ENCODE measurements at places on chromosomes 11 and 22. TPM values are rescaled to one million over a fixed set of nuclear protein-coding genes. Genes with fewer than 3 reads are reported as not detected.

MRGPRX4 gene
- total RNA-seq = not detected

OR4C15 gene
- not detected for total RNA-seq

TMEM191C gene
- 1.4 TPM for total RNA-seq

SMTNL1 gene
- not detected for total RNA-seq

JAM3 gene
- total RNA-seq = 5.1 TPM

MIEF1 gene
- total RNA-seq = 32.4 TPM

NELL1 gene
- total RNA-seq = not detected

GRCh38 chr22:17878186-17878694 is 104.0 kb upstream of the BID start:
- no peak for DNase-seq

DNA sequence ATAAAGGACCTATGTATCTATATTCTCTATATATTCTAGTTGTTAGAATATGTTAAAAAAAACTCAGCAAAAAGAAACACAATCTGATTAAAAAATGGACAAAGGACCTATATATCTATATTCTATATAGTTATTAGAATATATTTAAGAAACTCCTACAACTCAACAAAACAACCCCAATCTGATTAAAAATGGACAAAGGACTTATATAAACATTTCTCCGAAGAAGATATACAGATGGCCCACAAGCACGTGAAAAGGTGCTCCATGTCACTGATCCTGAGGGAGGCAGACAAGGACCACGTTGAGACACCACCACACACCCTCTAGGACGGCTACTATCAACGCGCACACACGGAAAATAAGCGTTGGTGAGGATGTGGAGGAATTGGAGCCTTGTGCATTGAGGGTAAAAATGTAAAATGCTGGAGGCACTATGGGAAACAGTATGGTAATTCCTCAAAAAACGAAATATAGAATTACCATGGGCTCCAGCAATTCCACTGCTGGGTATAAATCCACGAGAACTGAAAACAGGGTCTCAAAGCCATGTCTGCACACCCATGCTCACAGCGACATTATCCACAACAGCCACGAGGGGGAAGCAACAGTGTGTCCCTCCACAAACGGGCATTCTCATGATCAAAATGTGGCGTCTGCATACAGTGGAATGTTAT is 22.7 kb downstream of the YPEL1 start:
- DNase-seq = peak; percentile 60

DNA sequence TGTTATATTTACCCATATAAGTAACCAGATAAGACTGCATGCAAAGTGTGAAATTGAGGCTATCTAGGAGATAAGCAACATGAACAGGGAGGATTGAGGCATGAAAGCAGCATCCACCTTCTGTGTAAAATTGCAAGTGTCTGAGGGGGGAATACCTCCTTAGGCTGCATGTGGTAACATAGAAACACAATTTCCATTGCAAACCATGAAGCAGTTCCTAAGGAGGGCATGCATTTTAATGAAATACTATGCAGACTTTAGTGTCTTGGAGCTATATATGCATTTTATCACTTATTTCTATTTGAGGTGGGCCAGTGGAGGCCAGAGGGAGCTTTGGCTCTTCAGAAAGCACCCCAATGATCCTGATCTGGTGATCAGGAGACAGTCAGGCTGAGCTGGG is 160.2 kb downstream of the C11orf91 start:
- DNase-seq = no peak

GRCh38 chr22:48004936-48005335 is 1242.5 kb downstream of the TBC1D22A start:
- DNase-seq = no peak

DNA sequence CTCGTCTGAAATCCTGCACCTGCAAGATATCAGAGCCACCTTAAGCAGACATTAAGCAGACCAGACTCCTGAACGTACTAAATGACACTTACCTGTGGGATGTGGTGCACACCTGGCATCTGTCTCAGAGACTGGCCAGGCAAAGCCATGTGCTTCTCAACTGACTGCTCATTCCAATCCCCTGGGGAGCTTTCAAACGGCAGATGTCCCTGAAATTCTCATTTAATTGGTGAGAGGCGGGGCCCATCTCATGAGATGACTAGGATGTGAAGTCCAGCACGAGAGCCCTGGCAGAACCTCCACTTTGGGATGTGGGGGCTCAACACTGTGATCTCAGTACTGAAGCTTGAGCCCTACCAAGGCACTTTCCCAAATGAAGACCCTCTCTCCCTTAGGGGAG is 84.9 kb upstream of the HMGXB4 start:
- no peak for DNase-seq

DNA sequence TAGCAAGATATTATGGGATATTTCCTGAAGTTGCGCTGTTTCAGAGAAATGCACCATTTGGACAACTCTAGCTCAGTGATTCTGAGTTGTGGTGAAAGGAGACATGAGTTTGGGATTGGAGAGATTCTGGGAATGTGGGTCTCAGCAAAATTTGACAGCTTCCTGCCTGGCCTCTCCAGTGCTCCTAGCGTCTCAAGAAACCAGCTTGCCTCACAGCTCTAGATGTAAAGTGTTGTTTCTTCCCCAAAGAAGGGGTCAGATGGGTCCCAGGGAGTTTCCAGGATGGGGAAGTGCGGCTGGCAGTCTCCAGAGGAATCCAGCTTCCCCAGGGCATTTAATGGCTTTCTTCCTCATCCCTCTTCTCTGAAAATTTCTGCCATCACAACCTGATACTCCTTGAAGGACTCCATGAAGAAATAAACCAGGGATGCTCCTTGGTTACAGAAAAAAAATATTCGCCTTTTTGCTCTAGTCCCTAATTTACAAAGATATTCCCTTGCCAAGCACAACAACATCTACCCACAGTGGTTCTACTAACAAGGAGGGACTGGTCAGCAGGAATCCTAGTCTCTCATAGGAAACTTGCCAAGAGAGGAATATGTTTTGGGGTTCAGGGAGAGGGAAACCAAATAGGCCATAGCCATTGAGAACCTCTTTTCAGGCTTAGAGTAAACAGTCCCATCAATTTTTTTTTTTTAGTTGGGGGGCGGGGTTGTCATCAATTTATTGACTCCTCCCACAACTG is 185.4 kb upstream of the E2F8 start:
- no peak for DNase-seq

GRCh38 chr11:10694486-10695239 is 1.1 kb upstream of the IRAG1 start:
- no peak for DNase-seq

DNA sequence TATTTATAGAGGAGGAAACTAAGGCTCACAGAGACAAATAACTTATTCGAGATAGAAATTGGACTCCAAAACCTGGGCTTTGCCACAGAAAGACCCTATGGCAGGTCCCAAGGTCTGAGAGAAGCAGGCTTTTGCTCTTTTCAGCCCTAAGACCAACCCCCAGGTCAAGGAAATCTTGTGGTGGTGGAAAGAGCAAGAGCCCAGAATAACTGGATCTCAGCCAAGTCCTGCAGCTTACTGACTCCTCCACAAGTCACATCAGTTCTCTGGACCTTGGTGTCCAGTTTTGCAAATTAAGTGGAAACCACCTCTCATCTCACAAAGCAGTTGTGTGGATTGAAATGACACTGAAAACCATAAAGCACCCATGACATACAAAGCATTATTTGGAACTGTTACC is 122.2 kb downstream of the C11orf58 start:
- no peak for DNase-seq

DNA sequence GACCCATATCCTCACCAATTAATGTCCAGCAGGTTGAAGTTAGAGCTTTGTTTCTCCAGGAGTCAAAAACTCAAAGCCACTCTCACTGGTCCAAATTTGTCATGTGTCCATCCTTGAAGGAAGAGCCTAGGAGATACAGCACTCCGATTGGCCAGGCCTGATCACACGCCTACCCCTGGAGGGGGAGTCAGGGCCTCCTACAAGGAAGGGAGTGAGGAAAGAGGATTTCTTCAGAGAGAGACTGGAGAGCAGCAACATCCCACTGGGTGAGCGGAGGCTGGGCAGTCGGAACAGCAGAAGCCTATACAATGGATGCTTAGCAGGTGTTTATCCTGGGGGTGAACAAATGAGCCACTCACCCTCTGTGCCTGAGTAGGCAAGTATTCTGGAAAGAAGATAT is 113.9 kb downstream of the TRIM29 start:
- no peak for DNase-seq

GRCh38 chr11:129976328-129976727 is 26.3 kb downstream of the PRDM10 start:
- DNase-seq = no peak

DNA sequence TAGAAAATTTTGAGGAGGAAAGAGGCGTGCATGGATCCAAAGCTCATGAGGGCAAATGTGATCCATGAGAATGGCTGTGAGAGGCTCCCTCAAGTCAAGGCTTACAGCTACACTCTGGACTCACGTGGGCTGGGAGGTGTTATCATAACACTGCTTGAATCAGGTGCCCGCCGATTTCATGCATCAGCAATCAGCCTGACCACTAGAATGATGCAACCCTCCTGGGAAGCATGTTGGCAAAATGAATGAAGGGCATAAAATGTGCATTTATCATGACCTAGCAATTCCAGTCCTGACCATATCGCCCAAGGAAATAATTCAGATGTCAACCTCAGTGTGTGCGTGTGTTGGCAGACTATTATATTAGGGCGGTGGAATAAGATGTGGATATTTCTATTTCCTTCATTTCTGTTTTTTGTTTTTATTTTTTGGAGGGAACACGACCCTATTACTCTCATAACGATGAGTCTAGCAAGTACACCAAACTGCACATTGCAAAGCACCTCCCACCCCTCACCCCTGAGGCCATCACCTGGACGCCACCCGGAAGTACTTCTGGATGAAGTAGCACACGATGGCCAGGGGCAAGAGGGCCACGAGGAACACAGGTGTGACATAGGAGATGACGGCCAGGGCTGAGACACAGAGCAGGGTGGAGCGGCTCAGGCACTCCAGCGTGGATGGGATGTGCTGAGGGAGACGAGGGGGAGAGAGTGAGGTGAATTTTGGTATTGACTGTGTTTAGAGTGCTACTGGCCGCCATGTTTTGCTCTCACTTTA is 15.7 kb upstream of the KCNJ11 start:
- no peak for DNase-seq

DNA sequence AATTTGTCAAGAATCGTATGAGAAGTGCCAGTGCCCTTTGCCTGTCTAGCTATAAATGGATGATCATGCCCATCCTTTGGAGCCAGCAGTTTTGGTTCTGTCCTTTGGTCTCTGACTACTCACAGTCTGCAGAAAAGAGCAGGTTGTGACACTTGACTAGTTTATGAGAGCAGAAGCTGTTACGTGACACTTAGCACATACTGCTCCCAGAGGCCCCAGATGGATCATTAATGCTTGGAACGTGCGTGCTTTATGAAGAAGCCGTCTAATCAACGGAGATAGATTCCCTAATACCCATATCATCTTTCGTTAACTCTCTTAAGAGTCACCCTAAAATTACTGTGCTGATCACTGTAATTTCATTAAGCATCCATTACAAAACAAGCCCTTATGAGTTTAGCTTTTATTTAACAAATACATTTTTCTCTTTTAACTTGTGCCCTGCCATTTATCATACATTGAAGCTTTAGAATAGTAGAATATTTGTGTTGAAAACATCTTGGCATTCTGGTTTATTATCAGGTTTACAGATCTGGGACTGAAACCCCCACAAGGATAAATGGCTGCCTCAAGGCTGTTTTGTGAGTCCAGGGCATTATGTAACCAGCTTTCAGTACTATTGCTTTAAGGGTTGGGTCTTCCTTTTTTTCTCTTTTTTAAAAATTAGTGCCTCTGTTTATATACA is 47.0 kb upstream of the ADORA2A start:
- no peak for DNase-seq

DNA sequence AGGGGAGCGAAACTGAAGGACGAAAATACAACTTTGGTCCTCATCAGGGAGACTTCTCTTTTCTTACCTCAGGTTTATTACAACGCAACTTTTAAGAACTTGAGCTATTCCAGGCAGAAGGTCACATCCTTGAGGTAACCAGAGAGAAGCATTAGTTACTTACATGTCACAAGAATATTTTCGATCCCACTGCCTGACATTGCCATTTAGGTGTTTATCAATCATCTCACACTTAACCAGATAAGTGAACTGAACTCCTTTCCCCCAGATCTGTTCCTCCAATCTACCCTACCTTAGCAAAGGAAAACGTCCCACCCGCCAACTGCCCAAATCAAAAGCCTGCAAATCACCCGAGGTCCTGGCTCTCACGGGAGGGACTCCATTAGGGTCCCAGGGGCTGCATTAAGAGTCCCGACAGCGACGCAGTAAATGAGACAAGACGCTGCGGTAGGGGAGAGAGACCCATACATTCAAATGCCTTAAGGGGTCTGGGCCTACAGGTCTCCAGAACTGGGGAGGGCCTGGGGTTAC is 734 bp downstream of the ZNF280B start:
- DNase-seq = no peak

DNA sequence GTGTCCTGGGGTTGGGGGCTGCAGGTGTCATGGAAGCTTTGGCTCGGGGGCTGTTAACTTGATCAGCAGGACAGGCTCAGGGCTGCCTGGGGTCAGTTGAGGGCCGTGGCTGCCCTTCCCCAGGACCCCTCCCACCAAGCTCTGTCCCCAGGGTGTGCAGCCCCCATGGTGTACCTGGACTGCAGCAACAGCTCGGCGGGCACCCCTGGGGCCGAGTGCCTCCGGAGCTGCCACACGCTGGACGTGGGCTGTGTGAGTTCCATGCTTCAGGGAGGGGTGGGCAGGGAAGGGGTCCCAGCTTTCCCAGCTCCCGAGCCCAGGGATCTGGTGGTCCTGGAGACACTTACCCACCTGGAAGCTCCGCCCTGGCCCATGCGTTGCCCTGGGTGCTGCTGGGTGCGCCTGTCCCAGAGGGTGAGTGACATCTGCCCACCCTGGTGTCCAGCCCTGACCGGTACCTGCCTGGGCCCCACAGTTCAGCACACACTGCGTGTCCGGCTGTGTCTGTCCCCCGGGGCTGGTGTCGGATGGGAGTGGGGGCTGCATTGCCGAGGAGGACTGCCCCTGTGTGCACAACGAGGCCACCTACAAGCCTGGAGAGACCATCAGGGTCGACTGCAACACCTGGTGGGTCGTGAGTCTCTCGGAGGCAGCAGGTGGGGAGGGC is 11.3 kb downstream of the MUC5B start:
- no peak for DNase-seq

GRCh38 chr22:38707346-38707745 is 1.6 kb downstream of the GTPBP1 start:
- no peak for DNase-seq

- DNase-seq = no peak
Observed at GRCh38 chr11:124536520-124536919, 6.9 kb downstream of the OR8B12 start.

- DNase-seq = no peak
Observed at GRCh38 chr11:21048626-21049025, 379.2 kb downstream of the NELL1 start.

- no peak for DNase-seq
Observed at GRCh38 chr11:115916608-115917007, 412.4 kb upstream of the CADM1 start.
